ENCODE measurements at places on chromosomes 4 and X.

- peak; percentile 5 for DNase-seq
Measured at GRCh38 chrX:128781506-128781905, 729.3 kb upstream of the ACTRT1 start.

DNA sequence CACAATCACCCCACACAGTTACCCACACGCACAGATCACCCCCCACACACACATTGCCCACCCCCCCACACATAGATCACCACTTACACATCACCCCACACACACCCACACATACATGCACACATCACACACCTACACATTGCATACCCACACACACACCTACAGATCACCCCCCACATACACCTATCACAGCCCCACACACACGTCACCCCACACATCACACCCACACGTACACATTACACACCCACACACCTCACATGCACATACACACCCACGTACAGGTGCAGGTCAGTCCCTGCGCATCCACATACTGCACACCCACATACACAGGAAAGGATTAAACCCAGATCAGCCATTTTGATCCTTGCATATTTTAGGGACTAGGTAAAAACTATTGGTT, 15.3 kb upstream of the TADA2B start:
- DNase-seq: no peak

DNA sequence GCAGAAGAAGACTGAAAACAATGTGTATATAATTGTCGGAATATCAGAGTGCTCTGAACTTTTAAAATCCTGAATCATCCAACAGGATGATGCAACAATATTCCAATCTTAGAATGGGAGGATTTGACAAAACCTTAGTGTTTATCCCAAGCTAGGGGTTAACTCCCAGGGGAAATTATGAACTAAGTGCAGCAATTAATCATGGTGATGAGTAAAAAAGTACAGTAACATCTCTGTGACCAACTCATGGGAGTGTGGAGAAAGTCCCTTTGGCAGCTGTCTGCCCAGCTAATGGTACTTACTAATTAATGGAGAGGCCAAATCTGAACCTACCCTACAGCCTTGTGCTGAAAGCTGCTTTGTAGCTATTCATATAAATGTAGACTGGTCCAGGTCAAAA, 257.6 kb upstream of the DDX53 start:
- no peak for DNase-seq

GRCh38 chr4:25030277-25031076, at the start of gene LGI2:
Gene LGI2, minus strand, starts transcription at chr4:25030946. Its CDS starts 253 bp downstream, at chr4:25030693.
- no peak for DNase-seq

DNA sequence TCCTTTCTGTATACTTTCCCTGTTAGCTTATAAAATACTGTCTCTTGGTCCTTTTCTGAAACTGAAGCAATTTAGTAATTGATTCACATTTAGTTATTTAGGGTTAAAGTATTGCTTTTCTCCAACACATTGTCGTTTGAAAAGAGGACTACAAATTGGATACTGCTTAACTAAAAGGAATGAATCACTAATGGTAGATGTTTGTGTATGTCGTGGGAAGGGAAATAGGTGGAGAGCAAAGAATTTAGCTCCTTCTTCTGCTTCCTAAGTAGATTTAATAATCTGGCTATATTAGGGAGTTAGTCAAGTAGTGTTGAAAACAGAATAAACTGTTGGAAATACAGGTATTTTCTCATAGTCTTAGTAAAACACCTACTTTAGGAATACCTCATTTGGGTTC, 27.9 kb downstream of the SLAIN2 start:
- no peak for DNase-seq

DNA sequence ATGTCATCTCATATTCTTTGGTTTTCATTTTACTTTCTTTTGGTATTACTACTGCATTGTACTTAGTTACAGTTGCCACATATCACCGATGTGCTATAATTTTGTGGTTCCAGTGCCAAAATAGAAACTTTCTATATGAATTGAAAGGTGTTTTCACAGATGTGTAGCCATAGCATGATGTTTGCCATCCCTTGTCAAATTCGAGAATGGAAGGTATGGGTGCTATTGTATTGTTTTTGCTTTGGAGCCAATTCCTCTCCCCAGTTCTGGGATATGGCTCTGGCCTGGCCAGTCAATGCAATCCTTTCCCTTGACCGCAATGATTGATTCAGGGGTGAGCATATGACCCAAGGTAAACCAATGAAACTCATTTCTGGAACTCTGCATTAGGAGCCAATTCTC, 86.2 kb upstream of the RPS6KA3 start:
- no peak for DNase-seq

DNA sequence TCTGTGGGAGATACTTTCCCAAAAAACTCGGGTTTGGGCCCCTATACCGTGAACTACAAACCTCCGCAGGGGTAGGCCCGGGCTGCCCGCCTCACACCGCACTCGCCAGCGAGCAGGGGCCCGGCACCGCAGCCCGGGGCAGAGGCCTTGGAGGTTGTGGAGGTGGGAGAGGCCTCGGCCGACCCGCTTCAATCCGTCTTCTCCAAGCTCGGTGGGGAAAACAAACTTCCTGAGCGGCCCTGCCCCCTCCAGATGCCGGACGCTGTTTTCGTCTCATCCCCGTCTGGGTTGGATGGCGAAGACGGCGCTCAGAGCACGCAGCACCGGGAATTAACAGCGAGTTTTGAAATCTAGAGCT, 442 bp upstream of the MCUB start:
- peak; percentile 50 for DNase-seq

GRCh38 chr4:156934259-156934635, 37.4 kb downstream of the PDGFC start:
- no peak for DNase-seq

DNA sequence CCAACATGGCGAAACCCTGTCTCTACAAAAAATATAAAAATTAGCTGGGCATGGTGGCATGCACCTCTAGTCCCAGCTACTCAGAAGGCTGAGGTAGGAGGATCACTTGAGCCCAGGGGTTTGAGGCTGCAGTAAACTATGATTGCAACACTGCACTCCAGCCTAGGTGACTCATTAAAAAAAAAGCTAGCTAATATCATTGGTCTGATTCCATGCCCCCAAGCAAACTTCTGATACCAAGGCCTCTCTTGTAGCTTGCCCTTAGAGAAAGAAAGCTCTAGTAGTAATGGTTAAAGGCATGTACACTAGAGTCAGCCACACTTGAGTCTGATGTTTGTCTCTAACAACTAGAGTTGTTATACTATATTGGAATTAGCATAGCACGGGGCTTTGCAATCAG, 32.6 kb upstream of the PHF8 start:
- no peak for DNase-seq

DNA sequence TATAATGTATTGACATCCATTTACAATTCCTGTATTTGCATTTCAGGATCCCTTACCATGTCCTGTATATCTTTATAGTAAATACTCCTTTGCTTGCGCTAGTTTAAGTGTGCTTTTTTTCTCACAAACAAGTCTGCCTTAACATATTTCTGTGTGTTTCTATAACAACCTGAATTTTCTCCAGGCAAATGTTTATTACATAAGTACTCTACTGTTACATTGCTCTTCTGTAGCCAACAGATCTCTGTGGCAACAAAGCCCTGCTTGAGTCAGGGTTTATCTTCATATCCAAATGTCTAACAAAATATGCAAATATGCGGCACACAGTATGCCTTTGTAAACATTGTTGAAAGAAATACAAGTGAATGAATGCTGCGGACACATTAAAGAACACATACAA, 625.5 kb downstream of the TLL1 start:
- DNase-seq: no peak

- DNase-seq: no peak
Measured at GRCh38 chrX:134868771-134869495, 121.9 kb upstream of the SMIM10 start.

DNA sequence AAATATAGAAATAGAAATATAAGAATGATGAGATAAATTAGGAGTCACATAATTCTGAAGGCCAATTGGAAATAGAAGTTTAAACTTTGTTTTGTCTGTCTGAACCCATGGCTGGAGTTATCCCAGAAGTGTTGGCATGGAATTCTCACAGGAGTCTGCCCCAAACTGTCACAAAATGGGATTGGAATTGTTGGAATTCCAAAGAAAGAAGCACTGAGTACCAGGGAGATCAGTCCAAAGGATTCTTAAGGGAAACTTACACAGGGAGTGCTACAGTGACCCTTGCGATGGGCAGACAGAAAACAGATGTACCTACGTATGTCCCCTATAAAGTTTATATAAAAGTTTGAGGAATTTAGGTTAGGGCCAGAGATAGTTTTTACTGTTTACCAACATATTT, 1607.7 kb downstream of the ARAP2 start:
- no peak for DNase-seq

DNA sequence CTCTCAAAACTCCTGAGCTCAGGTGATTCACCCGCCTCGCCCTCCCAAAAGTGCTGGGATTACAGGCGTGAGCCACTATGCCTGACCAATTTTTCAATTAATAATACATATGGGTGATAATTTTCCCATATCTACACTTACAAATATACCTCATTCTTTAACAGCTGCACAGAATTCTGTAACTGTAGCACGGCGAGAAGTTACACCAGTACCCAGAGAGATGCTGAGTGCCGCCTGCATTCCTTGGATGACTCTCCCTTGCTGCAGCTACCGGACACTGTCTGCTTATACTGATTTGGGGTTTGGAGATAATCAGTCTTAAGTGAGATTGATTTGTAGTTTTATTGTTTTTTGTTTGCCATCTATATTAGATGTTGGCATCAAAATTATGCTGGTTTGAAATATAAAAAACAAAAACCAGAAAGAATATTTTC, 5.8 kb downstream of the TIFA start:
- DNase-seq: no peak

GRCh38 chr4:152972821-152973628, 36.9 kb downstream of the FHDC1 start:
- DNase-seq: no peak

GRCh38 chrX:63282828-63283227, 68.3 kb downstream of the SPIN4 start:
- DNase-seq: no peak

DNA sequence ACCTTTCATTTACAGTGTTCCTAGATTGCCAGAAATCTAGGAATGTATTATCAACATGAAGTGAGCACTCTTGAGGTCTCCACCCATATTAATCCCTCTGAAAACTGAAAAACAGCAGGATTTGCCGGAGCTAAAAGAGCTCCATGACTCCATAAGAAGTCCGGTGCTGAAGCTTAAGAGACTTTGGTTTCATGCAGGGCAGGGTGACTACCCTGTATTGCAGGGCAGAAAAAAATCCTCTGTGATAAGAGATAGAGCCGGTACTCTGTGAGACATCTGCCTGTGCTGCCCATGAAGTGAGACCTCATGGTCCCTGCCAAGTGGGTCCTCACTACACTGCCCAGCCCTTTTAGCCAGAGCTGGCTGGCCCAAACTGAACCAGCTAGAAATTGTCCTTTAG, 127.2 kb upstream of the NPY2R start:
- DNase-seq: no peak

GRCh38 chr4:178693816-178694215, 1251.6 kb upstream of the AGA start:
- no peak for DNase-seq

GRCh38 chr4:14359991-14360390, 642.3 kb upstream of the CPEB2 start:
- DNase-seq: no peak

- DNase-seq: no peak
Measured at GRCh38 chr4:48832571-48832970, 1.7 kb downstream of the OCIAD1 start.

GRCh38 chr4:149751174-149751573, 64.5 kb downstream of the IQCM start:
- no peak for DNase-seq
